GM13976 (cell line): ENCODE measurements at places on chromosomes 4 and X.

DNA sequence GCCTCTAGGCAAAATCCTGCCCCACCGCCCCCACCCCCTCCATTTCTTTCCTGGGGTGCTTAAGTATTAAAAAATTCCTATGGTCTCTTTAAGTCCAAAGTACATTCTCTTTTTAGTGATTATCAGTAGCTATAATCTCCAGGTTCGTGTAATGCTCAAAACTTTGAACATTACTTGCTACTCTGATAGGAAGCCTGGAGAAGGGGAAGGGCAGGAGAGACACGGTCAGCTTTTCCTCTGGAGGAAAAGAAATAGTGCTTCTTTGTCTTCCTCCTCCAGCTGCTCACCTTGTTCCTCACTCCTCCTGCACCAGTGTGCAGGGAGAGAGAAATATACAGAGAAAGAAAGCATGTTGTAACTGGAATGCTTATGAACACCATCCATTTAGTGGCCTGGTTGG, 80.4 kb downstream of the PPP1R2C start:
- no peak for DNase-seq

DNA sequence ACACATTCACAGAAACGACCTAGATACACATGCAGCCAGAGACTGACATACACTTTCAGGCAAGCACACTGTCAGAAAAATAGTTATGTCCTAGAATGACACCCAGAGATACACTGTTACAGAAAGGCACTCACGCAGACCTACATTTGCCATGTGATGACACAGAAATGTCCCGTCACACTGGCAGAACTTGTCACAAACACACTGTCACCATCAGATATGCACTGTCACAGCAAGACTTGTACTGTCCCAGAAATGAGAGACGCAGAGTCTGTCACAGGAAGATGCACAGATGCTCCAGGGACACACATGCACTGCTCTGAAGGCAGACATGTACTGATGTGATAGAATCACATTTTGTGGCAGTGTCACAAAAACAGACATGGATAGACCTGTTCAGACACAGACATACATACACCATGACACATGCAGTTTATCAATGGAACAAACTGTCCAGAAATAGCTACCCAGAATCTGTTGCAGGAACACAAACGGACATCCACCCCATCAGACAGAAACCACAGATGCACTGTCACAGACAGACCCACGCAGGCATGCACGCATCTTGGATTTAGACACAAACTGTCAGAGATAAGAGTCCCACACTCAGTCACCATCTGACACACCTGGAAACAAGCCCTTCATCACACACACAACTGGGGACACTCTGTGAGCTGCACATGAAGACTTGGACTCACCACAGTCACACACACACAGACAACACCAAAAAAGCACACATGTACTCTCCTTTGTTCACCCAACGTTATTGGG, 1.3 kb upstream of the PIM2 start:
- no peak for DNase-seq

DNA sequence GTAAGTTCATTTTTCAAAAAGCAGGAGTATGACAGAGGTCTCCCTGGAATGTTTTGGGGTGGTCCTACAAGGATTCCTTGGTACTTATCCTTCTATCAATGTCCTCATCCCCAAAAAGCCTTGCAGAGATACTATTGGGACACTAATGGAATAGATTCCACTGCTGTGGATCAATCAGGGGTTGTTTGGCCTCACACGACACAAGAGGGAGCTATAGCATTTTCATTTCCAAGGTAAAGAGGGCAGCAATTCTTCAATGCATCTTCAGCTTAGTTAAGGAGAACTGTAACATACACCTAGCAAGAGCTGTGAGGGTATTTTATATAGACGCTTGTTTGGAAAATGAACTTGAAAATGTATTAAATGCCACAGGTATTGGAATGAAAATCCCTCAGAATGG, 50.9 kb downstream of the USP26 start:
- no peak for DNase-seq

- DNase-seq: no peak
Measured at GRCh38 chr4:6925357-6925836, 15.8 kb downstream of the TBC1D14 start.

DNA sequence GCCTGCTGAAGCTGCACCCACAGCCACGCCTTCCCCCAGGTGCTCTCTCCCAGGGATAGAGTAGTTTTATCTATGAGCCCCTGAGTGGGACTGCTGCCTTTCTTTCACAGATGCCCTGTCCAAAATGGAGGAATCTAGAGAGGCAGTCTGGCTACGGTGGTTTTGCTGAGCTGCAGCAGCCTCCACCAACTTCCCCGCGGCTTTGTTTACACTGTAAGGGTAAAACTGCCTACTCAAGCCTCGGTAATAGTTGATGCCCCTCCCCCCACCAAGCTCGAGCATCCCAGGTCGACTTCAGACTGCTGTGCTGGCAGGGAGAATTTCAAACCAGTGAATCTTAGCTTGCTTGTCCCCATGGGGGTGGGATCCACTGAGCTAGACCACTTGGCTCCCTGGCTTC, 84.5 kb downstream of the PRKG2 start:
- no peak for DNase-seq

DNA sequence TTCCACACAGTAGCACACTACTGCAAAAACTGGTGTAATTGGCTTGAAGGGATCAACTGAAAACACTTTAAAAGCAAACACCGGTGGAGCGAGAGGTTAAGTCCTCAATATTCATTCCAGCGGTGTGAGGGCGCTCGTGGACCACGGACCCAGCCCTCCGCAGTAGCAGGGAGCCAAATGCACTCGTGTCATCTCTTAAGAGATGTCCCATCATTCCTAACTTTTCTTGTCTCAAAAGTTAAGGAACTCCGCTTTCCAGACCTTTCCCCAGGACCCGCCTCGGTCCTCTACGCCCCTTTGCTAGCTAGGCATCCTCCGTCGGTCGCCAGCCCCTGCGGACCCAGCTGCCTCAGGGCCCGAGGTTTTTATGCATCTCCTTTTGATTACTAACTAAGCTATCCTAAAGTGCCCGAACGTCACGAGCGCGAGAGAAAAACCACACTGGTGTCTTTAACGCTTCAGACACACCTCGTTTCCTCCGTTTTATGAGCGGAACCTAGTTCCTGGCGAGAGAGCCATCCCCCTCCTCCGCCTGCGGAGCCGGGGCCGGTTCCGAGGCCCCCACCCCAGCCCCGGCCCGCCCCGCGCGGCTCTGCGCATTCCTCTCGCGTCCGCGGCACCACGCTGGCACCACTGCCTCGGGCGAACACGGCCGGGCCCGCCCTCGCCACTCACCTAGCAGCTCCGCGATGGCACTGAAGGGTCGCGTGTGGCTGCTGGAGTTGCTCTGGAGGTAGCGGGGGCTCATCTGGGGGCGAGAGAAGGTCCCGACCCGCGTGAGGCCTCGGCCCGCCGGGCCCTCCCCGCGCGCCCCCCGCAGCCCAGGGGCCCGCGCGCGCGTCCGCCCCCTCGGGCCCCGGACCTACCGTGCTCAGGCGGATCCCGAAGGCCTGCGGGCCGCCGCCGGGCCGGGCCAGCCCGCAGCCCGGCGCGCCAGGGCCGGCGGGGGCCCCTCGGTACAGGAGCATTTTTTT, 723 bp downstream of the MORC4 start:
- peak; percentile 30 for DNase-seq

GRCh38 chr4:32909736-32910135, 2189.6 kb downstream of the PCDH7 start:
- no peak for DNase-seq

DNA sequence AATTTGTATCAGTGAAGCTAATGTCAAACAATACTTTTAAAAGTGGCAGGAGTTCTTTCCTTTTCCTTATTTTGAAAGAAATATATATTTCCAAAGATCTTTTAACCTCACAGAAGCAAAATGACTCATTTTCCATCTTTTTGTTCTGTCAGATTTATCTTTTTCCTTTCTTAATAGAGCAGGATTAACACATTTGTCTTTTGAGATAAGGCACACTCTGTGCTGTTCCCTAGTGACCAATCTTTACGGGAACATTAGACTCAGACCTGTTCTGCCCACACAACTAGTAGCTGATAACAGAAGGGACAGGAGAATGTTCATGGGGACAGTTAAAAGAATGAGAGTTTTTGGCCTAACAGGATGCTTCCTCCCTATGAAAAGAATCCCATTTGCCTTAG, 381.2 kb downstream of the STPG2 start:
- DNase-seq: no peak

DNA sequence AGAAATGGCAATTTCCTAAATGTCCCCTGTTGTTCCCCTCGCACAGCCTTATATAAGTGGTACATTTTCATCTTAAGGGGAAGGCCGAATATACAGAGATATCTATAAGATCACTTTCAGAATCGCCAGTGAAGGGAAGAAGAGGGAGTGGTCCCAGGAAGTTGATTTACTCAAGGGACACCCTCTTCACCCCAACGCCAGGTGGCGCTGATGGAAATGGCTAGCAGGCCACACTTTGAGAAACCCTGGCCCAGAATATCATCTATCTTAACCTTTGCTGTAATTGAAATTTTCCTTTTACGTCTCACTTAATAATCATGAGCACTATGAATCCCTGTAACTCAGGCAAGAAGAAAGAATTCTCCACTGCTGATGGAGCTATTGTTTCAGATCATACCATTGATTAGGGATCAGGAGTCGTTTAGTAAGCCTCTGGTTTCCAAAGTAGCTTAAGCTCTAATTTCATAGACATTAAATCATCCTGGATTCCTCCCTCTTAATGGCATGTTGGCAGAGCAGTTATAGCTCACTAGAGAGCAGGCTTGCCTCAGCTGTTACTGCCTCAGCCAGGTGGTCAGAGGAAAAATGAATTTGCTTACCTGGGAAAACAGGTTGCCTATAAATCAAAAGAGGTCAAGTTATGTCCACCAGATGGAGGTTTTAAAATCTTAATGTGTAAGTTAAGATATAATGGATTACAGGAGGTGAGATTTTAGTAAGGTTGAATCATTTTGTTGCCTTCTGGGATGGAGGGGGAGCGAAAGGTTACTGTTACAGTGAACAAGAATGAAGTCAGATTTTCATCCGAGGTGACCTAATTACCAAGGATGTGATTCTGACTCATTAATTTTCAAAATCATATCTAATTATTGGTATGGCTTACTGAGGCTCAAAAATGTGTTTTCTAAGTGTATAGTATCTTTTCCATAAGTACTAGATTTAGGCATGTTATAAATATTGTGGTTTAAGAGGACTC, 941.2 kb upstream of the TENM3 start:
- peak; percentile 21 for DNase-seq

DNA sequence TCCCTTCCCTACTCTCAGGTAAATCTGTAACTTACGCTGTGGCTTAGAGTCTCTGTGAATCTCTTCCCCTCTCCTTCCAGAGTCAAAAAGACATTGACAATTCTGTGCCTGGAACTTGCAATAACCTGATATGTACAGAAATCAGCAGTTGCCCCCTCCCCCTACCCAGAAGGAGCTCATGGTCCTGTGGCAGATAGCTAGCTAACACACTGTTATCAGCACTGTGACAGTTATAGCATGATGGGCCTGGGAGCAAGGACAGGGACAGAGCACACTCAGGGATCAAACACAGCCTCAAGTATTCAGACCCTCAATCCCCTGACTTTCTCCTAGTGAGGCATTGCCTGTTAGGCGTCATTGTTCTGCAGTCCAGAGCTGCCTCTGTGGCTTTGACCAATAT, 18.7 kb upstream of the MAGEA10 start:
- no peak for DNase-seq

GRCh38 chr4:8198906-8199593, at the start of gene SH3TC1:
Gene SH3TC1, plus strand, starts transcription at chr4:8199290. Its CDS starts 5,905 bp downstream, at chr4:8205195.
- DNase-seq: peak; percentile 94

DNA sequence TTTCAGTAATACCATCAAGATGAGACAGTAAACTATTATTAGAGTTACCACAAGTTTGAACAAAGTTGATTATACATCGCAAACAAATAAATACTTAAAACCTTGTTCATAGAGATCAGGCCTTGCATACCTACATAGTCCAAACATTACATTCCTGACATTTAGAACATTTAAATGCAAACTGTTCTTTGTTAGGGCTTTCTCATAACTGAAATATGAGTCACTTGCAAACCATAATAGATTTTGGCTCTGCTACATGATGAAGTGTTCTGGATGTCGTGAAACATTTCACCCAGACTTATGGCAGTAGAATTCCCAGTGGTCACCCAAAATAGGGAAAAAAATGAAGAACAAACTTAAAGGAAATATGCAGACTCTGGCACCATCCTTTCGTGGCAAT, 75.0 kb downstream of the FAT4 start:
- no peak for DNase-seq

DNA sequence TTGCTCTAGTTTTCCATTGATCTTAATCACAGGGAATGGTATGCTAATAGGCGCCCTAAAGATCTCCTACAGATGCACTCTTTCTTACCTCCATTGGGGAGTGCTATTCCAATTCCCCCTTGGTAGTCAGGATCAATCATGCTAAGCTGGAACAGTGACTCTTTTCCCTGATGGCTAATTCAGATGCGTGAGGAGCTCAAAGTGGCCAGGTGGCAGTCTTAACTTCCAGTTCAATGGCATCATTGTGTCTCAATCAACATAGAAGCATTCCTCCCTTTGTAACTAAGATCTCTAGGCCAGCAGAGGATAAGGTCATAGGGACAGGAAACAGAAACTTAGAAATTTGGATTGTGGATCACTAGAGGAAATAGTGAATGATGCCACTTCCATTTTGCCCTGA, 216.8 kb downstream of the GRID2 start:
- DNase-seq: no peak

GRCh38 chrX:10108288-10108687, 48.5 kb upstream of the CLCN4 start:
- no peak for DNase-seq

DNA sequence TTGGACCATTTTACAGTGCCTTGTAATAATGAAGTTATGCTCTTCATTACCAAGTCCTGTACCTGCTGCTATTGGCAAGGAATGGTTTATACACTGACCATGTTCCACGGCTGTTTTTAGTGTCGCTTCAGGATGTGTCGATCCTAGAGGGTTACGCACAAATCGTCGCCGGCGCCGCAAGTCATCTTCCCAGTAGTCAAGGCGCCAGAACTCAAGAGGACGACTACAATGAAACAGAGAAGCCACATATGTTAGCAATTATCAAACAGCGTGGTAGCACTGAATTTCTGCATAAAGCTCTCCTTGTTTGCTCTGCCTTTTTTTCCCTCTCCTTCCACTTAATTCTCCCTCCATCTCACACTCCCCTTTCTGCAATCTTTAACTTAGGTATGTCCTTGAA, 17.0 kb downstream of the MAB21L2 start:
- no peak for DNase-seq

- DNase-seq: no peak
Measured at GRCh38 chr4:150379454-150379853, 202.5 kb upstream of the MAB21L2 start.

- DNase-seq: no peak
Measured at GRCh38 chrX:100479329-100479728, 69.3 kb upstream of the PCDH19 start.

DNA sequence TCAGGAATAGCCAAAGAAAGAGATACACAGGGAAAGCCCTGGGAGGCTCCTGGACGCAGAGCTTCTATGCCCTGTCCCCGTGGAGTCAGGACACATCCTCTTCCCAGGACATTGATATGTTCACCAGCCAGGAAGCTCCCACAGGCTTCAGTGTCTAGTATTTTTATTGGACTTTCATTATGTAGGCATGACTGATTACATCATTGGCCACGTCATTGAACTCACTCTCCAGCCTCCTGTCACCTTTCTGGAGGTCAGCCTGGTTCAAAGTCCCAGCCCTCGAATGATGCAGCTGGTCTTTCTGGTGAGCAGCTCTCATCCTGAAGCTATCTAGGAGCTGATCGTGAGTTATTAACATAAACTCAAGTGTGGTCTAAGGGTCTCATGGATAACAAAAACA, 104.1 kb downstream of the CPEB2 start:
- no peak for DNase-seq

- no peak for DNase-seq
Measured at GRCh38 chrX:17820100-17820499, 41.0 kb downstream of the RAI2 start.

- no peak for DNase-seq
Measured at GRCh38 chrX:17605676-17606075, 131.6 kb upstream of the SCML1 start.
